Stomach (tissue), 19 donors: ENCODE measurements at places on chromosomes 6 and 20. TPM values are rescaled to one million over a fixed set of nuclear protein-coding genes. Genes with fewer than 3 reads are reported as not detected.

BLCAP gene
- polyA plus RNA-seq: 33.0 TPM

- DNase-seq: no peak
Observed at GRCh38 chr6:7025861-7026260, 81.9 kb upstream of the RREB1 start.

DNA sequence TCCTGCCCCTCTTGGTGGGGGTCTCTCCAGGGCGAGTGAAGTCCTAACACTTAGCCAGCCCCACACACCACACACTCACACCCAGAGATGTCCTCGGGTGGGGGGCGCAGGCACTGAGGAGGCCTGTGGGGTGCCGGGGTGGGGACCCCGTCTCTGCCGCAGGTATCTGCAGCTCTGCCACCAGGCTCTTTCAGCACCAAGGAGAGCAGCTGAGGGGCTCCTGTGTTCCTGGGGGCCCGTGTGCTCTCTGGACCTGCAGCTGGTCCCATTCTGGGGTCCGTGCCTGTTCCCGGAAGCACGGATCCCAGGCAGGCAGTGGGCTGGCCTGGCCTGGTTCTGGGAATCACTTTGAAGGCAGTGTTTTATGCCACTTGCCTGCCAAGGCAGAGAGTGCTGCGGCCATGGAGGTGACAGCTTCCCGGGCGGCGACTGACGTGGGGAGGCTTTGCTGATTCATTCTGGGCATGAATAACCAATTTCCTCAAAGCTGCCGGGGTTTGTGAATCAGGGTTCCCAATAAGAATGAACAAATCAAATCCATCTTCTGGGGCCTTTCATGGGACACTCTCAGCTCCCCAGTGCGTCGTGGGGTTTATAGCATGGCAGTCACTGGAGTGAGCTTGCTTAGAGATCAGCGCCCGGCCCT, 54.4 kb upstream of the SLCO4A1 start:
- DNase-seq: peak; percentile 60

GRCh38 chr6:114521926-114522325, 179.1 kb upstream of the HS3ST5 start:
- DNase-seq: no peak

DNA sequence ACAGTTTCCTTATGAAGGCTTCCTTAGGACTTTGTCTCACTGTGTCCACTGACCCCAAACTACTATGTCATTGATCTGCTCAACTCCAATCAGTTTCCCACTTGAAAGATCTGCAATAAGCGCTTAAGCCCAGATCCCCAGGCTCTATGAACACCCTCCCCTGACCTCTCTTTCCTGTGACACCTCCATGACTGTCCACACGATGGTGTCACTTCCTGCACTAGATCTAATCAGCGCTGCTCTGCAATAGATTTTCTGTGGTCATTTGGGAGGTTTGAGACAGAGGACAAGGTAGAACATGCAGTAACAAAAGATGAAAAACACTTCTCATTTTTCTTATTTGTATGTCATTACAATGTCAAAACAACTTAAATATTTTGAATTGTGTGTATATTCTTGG, 304.6 kb upstream of the AGPAT4 start:
- DNase-seq: no peak

GRCh38 chr6:129136751-129137150, 253.8 kb downstream of the LAMA2 start:
- DNase-seq: no peak

TBX18 gene
- not detected for polyA plus RNA-seq
